ENCODE measurements at places on chromosomes 5 and 9.

DNA sequence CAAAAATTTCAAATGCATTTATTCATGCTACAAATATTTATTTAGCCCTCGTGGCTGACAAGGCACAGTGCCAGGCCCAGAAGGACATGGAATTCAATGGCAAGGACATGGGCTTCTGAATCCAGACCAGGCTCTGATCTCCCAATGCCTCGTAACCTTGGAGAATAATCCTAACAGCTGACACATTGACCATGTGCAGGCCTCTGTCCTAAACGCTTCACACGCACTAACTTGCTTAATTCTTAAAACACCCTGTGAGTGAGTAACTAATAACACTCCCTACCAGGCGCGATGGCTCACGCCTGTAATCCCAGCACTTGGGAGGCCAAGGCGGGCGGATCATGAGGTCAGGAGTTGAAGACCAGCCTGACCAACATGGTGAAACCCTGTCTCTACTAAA, 33.2 kb downstream of the MYO10 start:
- DNase-seq: no peak

GRCh38 chr9:69548681-69549080, 123.5 kb downstream of the APBA1 start:
- no peak for DNase-seq

DNA sequence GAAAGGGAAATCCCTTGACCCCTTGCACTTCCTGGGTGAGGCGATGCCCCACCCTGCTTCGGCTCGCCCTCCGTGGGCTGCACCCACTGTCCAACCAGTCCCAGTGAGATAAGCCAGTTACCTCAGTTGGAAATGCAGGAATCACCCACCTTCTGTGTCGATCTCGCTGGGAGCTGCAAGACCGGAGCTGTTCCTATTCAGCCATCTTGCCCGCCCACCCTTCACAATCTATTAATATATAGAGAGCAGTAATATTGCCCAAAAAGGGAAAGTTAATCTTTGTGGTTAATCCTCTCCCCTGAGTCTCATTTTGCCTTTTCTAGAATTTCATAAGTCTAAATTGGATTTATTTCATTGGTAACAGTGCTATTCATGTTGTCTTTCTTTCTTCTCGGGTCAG, 16.4 kb downstream of the SRD5A1 start:
- DNase-seq: no peak

GRCh38 chr9:113930390-113930783, 54.3 kb downstream of the ZNF618 start:
- no peak for DNase-seq

DNA sequence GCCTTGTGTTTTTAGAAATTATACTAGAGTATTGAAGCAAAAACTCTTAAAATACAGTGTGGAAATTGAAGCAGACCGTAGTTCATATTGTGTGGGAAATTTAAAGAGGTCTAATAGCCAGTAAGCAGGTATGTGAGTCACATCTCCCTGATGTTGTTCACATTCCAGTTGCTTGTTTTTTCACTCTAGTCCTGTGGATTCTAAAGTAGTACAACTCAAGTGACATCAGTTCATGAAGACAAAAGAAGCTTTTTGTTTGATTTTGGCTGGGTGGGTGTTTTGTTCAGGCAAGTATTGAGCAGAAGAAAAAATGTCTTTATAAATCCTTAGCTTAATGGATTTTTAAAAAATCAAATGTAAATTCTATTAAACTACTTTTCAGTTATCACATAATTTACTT, 216.2 kb downstream of the MAN2A1 start:
- DNase-seq: no peak

DNA sequence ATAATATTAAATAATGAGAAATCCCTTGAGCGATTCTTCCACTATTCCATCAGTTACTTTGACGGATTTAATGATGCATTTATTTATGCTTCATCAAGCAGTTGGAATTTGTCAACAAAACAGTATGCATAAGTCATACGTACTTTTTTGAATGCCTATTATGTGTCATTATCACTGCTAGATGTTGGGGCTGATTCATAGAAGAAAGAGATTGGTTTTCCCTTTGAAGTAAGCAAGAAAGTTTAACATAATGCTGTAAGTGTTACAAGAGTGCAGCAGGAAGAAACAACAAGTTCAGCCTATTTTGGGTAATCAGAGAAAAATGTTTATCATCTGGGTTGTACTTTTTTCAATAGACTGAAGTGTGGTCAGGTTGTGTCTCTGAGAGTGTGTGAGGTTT, 121.2 kb upstream of the RANBP3L start:
- DNase-seq: no peak

DNA sequence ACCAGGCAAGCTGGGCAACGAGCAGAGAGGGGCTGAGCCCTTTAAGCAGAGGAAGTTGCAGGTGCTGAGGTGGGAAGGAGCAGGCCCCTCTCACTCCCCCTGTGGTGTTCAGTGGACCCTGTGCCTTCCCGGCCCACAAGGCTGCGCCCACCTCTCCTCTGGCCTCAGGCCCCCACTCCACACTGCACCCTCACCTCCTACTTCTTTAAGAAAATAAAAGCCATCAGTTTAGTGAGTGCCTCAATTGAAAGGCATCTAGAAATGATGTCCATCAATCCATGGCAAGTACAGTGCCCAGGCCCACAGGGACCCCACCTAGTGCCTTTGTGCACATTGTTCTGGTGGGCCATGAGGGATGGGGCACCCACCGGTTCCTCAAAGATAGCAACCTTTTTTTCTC, 158.0 kb downstream of the PAX5 start:
- no peak for DNase-seq

GRCh38 chr5:133521801-133522200, 90.5 kb downstream of the FSTL4 start:
- DNase-seq: no peak
